ENCODE measurements at places on chromosomes 2 and 18.

GRCh38 chr2:69134306-69134945, 121.4 kb downstream of the ANTXR1 start:
- DNase-seq = no peak

- DNase-seq = no peak
Observed at GRCh38 chr2:230711224-230711623, 1.4 kb upstream of the CAB39 start.

DNA sequence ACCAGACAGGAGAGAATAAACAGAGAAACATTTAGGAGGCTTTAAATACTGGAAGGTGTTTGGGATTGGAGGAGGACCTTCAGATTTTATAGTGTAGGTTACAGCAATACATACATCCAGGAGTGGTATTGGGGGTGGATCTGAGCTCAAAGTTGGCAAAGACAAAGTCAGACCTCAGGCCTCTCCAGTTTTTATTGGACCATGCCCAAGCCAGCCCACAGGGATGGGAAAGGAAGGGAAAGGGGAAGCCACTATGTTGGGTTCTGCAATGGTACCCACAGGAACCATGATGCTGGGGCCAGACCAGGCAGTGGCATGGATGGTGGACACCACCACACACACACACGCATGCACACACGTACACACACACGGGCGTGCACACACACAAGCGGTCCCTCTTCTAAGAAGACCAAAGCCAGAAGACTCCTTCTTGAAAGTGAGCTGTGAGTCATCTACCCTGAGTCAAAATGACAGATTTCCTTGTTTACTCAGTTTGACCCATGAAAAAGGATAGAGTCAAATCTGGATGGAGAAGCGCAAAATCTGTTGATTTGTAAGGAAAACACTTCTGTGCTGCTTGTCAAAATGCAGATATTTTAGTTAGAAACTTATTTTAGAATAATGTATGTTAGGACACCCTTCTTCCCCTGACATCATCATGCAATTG, 87.9 kb downstream of the TRABD2A start:
- DNase-seq = no peak

DNA sequence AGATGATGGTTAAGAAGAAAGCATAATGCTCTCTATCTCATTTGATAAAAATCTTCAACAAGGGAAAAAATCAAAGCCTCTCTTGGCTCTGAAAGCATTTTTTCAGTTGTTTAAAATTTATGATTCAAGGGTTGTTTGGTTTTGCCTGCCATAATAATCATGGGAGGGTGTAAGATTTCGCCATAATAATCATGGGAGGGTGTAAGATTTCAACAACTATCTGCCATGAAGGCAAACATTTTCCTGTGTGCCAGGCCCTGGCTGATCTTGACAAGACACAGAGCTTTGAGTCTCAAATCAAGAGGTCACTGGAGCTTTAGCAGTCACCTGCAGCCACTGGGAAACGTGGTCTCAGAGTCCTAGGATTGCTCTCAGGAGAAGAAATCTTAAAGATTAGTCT, 175.1 kb upstream of the PIEZO2 start:
- DNase-seq = no peak

DNA sequence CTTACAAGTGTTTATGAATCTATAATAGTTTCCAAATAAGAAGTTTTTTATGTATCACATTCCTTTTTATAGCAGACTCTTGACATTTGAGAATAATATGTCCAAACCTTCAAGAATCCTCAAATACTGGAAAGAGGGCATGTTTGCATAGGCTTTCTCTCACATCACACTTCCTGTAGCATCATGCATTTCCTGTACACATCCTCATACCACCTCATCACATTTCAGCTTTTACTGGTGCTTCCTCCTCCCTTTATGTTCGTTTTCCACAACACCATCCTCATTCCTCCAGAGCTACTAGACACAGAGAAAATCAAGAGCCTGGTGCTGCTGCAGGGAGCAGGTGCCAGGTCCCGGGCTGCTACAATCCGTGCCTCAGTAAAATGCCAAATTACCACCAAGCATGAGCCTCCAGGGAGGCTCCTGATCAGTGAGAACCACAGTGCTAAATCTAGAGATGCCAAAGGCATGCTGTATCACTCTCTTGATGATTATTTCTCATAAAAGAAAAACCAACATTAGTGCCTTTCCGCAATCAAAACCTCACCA, 137.7 kb upstream of the CYP1B1 start:
- DNase-seq = no peak

DNA sequence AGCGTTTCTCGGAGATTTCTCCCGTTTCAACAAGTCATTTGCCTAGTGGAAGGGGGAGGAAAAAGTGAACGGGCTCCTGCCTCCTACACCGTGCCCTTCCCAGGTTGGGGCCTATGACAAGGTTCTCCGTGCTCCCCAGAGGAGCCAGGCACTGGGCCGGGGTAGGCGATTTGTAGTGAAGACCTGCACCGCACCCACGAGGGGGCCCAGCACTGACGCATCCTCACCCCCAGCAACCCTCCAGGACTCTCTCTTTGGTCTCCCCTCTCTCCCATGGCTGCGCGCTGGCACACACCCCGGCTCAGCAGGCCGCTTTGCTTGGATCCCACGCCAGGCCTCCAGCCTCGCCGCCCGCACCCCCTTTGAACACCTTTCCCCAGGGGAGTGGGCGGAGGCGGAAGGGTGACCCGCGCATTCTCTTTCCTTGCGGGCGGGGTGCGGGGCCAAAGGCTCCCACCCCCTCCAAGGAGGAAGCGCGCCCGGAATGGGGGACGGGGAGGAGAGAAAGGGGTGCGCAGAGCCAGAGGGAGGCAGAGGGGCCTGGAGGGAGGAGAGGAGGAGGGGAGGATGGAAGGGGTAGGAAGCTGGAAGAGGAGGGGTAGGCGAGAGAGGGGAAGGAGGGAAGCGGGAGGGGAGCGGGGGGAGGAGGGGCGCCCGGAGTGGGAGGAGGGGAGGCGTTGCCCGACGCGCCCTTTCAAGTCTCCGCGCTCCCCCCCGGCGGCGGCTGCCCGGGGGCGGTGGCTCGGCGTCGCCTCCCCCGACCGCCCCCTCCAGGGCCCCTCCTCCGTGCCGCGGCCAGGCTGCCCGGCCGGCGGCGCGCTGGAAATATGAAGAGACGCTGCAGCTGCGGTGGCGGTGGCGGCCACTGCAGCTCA, at the start of gene APCDD1:
TSS of gene APCDD1 (plus strand) at position 830 of the 875 bp plus-strand sequence. CDS start 347 bp downstream, outside the sequence.
- no peak for DNase-seq

DNA sequence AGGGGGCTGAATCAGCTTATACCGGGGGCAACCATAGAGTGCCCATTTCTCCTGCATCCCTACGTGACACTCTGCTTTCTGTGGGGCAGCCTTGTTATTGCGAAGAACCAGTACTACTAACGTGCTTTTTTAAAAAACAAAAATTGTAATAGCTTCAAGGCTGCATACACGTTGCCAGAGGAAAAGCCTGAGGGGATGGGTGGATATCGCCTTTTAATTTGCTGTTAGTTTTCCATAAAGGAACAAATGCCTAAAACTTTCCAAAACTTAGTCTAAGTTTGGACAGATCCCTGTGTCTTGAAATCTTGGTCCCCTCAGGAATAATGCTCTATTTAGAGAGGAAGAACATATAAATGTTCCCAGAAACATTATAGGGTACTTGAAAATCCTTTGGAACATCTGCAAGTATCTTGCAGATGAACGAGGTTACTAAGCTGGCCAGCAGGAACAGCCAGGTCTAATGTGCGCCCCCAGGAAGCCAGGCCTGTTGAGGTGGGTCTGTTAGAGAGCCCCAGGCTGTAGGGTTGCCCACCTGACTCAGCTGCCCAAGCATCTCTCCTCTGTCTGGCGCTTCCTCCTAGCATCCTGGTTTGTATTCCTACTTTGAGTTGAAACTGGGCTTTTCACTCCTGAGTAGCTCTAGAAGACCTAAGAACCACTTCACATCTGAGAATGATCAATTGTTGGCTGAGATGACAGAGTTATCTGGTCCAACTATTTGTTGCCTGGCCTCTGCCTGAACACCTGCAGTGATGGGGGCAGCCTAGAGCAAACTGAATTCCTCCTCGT, 96.9 kb downstream of the TGOLN2 start:
- no peak for DNase-seq

DNA sequence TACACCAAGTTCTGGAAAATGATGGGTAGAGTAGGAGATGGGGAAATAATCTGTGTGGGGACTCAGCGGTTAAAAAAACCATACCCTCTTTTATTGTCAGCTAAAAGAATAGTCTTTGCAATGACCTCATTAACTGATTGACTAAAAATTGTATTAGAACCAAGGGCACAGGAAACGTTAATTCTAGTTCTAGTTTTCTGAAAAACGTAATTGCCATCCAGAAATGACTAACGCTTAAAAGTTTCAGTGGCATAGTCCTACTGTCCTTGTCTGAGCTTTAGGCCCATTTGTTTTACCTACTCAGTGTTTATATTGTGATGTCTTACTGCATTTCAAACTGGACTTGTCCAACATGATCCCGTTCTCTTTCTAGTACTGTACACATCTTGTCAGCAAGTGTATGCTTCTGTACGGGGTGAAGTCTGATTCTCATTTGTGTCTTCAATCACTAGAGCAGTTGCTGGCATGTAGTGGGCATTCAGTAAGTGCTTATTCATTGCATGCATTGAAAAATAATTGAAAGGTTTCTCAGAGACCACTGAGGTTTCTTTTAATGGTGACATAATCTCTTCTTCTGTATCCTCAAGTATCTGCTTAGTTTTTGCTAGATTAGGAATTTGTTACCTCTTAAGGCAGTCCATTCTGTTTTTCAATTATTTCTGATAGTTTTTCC, 81.5 kb downstream of the ZNF407 start:
- DNase-seq = no peak

DNA sequence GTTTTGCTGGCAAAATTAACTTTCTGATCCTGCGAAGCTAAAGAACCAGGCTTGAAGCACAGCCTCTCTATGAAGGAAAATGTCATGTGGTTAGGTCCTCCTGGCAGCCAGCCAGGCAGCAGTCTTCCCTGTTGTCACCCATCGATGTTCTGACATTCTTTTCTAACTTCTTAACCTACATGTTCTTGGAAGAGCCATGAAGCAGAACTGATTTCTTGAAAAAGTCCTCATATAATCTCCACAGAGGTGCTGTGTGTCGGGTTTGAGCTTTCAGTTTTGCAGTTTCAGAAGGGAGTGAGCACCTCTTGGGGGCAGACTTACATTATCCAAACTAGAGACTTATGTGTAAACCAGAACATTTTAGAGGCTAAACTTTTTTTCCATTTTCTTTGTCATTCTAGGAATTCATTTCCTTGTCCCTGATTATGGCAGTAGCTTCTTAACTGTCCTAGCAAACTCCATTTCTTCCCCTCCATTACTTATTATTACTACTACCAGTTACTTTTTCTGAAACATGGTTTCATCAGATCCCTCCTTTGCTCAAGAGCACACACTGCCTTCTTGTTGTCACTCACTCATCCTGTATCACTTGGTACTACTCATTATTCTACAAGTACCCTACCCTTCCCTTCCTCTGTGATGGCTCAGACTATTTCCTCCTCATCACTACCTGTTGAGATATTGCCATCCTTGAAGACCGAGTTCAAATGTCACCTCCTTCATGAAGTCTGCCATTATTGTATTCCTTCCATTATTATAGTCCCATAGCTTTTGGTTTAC, 31.1 kb downstream of the DOK1 start:
- DNase-seq = no peak

DNA sequence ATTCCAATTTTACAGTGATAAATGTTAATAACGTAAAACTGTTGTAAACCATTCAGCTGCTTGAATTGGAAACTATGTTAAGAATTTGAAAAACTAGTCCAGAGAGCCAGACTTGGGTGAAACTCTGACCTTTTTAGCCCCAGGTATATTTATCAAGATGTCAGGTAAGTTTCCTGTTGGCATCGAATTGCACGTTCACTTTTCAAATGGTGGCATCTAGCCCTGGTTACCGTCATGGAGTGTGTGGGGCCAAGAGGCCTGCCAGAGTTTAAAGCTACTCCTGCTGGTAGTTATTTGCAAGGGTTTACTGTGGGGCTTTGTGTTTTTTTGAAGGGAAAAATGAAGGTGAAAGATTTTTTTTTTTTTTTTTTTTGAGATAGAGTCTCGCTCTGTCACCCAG, 109.9 kb downstream of the WDSUB1 start:
- no peak for DNase-seq

- no peak for DNase-seq
Observed at GRCh38 chr2:6960659-6961058, 43.4 kb downstream of the RNF144A start.

DNA sequence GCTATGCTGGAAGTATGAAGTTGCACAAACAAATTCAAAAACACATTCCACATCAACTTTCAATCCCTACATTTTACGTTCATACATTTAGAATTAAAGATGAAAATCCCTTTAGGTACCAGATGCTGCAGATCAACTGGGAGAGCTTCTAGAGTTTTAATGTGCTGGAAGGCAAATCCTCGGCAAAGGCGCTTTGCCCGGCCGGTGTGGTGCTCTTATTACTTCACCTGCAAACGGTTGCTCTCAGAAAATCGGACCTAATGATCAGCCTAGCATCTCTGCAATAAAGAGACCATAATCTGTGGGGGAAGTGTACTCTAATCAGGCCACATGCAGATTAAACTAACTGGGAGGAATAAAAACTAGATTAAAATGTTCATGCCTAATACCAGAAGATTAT, 513.8 kb downstream of the ZEB2 start:
- no peak for DNase-seq

DNA sequence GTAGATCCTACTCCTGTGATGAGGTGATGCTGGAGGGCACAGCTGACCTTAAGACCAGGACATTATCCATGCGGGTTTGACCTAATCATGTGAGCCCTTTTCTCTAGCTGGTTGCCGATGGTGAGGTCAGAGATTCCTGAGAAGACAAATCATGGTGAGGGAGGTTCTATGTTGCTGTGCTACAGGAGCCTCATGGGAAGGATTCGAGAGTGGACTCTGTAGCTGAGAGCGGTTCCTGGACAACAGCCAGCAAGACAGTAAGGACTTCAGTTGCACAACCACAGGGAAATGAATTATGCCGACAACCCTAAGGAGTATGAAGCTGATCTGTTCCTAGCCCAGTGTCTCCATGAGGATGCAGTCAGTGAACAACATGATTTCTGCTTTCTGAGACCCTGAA, 80.4 kb downstream of the EPB41L3 start:
- DNase-seq = no peak

- DNase-seq = no peak
Observed at GRCh38 chr2:200469708-200470211, 40.1 kb downstream of the KCTD18 start.

DNA sequence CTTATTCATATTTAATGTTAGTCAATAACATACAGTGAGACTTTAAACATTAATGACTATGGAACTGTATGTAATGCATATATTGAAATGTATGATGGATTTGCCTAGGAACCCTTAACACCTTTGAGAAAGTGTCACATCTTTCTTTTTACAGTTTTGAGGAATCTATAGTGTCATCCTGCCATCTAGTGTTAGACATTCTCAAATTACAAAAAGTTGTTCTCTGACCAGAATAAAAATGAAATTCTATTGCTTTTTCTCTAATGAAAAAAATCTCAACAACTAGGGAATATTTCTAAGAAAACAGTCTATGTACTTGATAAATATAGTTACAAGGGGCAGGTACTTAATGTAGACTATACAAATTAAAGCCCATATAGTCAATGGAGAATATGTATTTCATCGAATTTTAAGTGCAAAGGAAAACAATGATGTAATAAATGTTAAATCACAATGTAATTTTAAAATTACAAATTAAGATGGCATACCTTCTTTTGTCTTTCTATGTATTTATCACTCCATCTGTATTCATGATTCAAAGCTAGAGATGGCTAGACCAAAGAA, 5.1 kb upstream of the CALCRL start:
- DNase-seq = no peak
